Left forelimb (tissue), 1 donor: ENCODE measurements at places on chromosomes 5 and 9.

DNA sequence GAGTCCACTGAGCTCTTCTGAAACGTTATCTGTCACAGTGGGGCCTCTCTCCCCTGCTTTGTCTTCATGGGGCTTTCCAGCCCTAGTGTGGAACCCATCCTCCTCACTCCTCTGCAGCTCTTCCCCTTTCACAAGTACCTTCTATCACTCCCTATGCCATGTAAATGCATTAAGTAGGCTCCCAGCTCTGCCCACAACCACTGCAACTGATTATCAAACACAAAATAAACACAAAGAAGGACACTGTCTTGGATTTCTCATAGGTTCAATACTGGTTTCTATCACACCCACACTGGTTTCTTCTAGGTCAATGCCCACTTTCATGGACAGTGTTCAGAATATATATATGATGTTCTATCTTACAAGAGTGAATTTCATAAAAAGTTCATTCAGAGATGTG is 139.4 kb downstream of the GNAQ start:
- DNase-seq, result no peak

DNA sequence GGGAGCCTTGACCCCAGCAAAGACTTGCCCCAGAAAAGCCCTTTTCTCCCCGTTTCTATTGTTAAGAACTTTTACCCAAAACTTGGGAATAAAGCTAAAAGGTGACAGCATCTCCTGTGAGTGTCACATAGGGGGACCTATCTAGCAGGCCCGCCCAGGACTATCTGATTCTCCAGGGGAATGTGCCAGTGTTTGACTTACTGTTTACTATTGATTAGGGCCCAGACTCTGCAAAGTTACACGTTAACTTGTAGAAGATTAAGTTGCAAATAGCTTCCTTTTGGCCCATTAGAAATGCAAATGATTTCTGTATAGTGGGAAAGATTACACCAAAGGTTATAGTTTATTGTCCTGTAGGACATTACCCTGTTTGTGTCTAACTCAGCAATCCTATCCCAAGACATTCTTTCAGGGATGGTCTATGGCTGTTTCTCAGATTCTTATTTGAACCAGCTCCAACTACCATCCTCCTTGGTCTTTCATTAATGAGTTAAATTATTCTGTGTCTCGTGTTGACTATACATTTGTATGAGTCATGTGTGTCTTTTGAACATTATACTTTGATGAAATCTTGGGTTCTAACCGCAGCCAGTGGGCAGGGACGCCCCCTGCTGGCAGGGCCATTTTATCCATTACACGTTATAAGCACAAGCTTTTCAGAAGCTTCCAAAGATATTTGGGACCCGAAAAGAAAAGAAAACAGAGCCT is 60.7 kb downstream of the HRH2 start:
- DNase-seq, result no peak

DNA sequence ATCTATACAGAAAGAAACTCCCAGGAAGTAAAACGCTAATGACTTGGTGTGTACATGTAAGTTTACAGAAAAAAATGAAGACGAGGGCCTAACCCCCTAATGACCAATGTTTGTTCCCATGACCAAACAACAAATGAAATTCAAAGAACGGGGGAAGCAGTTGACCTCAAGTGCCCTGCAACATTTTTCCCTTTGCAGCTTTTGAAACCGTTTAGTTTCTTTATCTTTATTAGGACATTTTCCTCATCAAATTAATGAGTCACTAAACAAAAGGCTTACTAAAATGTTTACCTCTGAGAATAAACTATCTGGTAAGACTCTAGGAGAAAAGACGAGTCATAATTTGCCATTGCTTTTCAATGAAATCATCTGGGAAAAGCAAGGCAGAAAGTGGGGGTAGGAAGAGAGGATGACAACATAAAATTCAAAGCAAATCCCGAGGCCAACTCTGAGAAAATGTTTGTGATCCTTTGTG is 57.4 kb downstream of the LHFPL2 start:
- no peak for DNase-seq

DNA sequence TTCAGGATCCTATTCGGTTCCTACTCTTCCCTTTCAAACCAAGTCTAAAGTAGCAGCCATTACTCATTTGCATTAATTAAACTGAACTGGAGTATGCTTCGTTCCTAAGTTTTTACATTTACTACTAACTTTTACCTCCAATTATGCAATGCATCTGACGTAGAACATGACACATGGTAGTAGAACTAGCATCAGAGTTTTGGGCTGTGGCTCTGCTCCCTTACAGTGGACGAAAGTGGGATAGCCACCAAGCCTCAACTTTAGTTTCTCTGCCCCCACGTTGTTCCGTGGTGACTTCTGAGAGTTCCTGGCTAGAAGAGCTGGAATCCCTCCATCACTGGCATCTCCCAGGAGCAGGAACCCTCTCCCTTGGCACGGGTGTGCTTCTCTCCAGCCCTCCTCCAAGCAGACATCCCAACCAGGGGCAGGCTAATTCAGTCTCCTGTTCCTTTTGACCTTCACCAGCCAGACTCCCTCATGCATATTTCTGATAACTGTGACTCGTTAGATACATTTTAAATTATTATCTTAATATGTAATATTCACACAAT is 2.9 kb downstream of the IFNE start:
- DNase-seq, result no peak

DNA sequence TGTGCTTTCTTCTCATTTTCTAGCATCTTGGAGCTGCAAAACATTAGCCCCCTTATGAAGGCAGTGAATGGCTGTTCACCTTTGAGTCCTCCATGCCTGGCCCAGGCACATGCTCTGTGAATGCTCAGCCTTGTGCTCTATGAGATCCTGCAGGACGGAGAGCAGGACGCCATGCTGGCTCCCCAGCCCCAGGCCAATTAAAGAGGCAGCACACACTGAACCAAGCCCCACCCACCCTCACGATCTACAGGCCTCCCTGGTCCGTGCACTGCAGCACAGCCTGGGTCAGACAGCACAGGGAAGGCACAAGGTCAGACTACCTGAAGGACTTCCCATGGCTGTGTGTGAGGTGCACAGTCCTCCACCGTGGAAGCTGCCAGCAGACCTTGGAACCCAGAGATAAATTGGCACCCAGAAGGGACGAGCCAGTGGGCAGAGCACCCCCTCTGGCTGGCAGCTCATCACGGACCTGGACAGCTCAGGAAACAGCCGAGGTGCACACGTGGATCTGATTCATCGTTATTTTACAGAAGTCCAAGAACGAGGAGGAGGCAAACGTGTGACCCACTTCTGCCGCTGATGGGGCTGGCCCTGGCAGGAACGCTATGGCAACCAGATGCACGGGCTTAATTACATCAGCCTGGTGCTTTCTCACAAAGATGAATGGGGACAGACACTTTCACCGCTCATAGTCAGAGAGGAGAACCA is 59.5 kb downstream of the OLFM1 start:
- DNase-seq, result no peak

DNA sequence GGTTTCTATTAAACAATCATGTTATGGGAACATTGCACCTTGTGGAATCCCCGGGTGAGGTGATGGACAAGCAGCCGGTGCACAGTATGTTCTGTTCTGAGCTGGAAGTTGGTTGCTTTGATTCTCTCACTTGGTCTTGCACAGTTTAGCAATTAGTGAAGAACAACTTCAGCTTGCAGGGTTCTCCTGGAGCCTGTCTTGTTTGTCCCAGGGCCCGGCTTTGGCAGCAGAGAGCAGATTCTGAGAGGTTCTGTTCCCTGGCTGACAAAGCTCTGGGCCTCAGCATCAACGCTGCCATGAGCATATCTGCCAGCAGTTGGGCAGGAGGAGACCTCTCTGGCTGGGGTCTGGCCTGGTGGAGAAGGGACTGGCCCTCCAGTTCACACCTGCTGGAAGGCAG is 16.9 kb downstream of the GADD45G start:
- no peak for DNase-seq

DNA sequence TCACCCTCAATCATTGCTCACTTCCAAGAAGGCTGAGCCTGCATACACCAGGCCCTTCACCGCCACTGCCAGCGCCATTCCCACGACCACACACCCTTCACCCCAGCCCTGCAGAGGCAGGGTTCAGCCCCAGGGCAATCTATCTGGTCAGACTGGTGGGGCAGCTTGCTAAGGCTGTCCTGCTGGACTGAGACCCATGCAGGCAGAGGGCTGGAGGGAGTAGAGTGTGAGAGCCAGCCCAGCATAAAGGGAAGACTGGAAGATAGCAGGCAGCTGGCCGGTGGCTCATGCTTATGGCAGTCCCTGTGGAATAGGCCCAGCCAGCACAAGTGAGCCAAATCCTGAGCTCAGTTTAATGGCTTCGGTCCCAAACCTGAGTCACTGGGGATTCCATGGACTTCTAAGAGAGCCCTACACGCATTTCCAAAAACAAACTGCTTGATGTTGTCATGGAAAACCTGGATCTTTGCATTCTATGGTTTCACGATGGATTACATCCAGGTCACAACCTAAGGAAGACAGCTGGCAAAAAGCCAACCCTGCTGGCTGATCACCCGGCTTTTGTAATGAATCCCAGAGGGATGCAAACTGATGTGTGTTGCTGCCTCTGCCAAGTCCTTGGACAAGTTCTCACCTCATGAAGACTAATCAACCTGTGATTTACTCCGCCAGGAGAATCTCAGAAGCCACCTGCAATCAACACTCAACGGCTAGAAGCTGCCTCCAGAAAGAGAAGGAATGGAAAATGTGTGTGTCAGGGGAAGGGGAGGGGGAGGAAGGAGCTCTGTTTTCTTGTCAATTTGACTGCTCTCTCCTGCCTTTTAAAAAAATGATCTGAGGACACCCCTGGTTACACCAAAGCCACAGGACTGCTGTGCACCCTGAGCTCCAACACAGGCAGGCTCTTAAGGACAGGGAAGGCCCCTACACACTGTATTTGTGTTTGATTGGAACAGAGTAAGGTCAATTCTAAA is 143.6 kb downstream of the LHFPL2 start:
- DNase-seq, result peak; percentile 89

GRCh38 chr5:142016556-142016955 is 3.7 kb upstream of the GNPDA1 start:
- no peak for DNase-seq

GRCh38 chr9:90659650-90660364 is 17.2 kb upstream of the DIRAS2 start:
- no peak for DNase-seq

GRCh38 chr9:84381508-84381907 is 41.0 kb upstream of the SLC28A3 start:
- DNase-seq, result no peak

DNA sequence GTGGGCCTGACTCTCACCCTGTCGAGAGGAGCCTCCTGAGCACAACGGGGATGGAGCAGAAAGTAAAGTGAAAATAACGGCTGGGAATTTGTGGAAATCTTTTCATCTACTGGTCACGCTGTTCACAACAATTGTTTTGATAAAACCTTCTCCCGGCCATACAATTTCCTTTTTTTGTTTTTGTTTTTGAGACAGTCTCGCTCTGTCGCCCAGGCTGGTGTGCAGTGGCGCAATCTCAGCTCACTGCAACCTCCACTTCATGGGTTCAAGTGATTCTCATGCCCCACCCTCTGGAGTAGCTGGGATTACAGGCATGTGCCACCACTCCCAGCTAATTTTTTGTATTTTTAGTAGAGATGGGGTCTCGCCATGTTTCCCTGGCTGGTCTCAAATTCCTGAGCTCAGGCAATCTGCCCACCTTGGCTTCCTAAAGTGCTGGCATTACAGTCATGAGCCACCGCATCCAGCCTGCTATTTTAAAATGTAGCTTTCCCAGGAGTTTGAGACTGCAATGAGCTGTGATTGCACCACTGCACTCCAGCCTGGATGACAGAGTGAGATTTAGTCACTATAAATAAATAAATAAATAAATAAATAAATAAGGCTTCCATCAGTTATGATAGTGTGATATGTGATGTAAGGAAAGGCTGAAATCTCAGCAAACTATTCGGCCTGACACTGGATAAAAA is 73.5 kb upstream of the PTGER4 start:
- no peak for DNase-seq

DNA sequence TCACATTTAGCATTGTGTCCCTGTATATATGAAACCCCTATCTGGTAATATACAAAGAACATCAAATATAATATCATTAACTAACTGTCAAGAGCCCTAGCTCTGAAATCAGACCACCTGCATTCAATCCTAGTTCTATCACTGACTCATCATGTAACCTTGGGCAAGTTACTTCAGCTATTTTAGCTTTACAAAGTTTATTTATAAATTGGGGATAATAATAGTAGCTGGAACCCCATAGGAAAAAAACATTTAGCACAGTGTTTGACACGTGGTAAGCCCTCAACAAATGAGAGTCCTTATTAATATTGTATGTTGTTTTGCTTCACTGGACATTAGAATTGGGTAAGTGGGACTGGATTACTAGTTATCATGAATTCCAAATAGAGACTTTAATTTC is 157.5 kb downstream of the EBF1 start:
- DNase-seq, result no peak

DNA sequence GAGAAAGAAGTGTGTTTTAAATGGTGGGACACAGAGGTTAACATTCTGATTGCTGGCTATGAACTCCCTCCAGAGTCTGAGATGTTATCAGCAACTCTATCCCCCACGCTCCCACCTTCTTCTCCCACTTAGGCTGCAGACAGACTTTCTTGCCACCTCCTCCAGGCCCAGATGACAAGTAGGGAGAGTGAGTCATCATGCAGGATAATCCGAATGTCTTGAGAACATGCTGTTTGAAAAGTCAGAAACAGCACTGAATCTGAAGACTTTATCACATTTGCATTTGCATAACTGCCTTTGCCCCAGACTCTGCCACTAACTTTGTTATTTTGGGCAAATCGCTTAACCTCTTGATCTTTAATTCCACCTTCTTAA is 139.8 kb downstream of the ESM1 start:
- no peak for DNase-seq

- no peak for DNase-seq
Measured at GRCh38 chr5:135890867-135891266, 4.8 kb downstream of the IL9 start.

GRCh38 chr5:140293091-140293848 is 9.6 kb downstream of the PFDN1 start:
- no peak for DNase-seq

DNA sequence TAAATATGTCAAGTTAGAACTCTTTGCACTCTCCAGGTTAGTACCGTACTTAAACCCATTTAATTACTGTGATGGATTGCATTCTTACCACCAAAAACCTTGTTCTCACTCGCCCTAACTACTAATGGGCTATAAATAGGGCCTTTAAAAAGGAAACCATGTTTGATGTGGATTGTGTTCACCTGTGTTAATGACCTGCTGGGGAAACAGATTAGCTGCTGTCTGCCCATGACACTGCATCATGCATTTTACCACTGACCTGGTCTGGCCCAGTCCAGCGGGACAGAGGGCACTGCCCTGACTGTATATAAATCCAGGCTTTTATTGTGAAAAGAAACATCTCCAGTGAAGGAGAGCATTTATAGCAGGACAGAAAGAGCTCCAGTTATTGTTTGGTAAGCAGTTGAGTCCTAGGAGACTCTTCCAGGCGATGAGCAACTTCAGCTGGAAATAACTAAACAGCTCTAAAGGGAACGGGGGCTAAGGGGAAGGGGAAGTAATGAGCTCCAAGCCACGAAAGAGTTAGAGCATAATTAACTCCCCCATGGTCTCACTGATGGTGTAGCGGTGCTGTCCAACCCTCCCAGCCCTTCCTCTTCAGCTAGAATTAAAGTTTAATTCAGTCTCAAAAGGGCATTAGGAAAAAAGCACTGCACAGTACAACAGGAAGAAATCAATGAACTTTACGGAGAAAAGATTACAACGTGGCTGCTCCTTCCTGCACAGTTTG is 303.1 kb downstream of the ENC1 start:
- no peak for DNase-seq

- DNase-seq, result no peak
Measured at GRCh38 chr9:136292026-136292538, 11.8 kb downstream of the CCDC187 start.
